Mesendoderm (in vitro differentiated cells): ENCODE measurements at places on chromosomes 1 and 21.

GRCh38 chr1:966135-966703 lies at the start of gene PLEKHN1:
Gene PLEKHN1 (plus strand): TSS chr1:966482. CDS start chr1:966532, 50 bp downstream.
- DNase-seq: peak; percentile 67

- no peak for DNase-seq
Observed at GRCh38 chr1:212612041-212612961, 3.7 kb downstream of the ATF3 start.

GRCh38 chr1:113657126-113657525 lies 102.2 kb downstream of the PHTF1 start:
- no peak for DNase-seq

DNA sequence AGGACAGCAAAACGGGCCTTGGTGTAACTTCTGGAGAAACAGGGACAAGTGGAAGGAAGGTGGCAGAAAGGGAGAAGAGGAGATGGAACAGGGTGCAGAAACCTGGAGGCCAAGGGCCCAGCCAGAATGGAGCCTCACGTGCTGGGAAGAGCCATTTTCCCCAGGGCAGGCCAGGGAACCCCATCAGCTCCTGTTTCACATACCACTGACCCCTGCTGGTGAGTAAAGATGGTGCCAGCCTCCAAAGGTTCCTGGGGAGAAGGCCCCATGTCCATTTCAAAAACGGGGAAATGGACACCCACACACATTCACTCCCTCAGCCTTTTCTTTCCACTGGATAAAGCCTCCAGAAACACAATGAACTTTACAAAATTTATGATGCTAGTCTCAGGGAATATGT lies 57.6 kb upstream of the JUN start:
- DNase-seq: peak; percentile 46

GRCh38 chr1:119631433-119632102 lies 16.5 kb downstream of the ZNF697 start:
- DNase-seq: peak; percentile 62

- no peak for DNase-seq
Observed at GRCh38 chr1:99482286-99482685, 163.6 kb upstream of the PALMD start.

DNA sequence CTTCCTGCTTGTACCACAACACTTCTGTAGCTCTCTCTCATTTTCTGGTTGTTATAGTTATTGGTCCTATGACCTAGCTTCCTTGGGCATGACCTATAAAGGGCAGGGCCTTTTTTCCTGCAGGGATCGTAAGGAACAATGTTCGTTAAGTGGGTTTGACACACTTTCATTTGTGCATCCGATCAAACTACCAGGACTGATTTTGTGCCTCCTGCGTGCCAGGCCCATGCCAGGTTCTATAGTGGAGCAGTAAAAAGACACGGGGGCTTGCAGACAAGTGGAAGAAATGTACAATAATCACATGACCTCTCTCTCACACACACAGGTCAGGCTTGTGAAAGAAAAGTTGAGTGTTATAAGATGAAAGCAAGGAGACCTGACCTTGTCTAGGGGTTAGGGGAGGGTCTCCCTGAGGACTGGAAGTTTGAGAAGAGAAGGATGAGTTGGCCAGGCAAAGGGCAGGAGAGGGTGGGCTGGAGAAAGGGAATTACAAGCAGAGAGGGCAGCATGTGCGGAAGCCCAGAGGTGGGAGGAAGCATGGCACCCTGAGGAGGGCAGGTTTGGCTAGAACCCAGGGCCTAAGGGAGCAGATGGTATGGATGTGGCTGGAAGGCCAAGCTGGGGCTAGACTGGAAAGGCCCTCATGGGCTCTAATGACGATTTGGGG lies 145.4 kb downstream of the GRIK3 start:
- DNase-seq: no peak

DNA sequence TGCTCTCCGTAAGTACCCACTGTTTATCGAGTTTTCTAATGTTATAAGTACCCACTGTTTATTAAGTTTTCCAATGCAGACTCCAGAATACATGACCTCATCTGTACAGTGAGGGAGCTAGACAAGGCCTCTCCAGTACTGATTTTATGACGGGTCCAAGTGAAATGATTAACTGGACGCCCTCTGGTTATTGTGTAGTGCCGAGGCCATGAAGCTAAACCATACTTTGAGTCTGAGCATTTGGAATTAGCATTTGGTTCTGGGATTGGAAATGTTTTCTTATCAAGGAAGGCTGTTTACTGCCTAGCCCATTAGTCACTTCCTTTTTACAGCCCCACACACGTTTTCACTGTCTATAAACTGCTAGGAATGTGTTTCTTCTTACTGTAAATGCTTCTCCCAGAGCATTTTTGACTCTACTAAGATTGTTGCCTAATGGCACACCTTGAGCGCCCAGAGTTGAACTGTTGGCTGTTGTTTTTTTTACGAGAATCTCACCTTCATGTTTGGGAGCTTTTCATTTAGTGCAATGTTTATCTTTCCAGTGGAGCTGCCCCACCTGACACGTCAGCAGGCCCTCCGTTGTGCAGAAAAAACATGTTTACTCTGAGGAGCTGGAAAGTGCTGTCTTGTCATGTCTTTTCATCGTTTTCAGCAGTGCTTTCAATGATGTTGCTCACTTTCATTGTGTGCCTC lies 26.9 kb downstream of the SPATA46 start:
- DNase-seq: peak; percentile 23

- no peak for DNase-seq
Observed at GRCh38 chr1:49526672-49527071, 497.1 kb downstream of the AGBL4 start.

GRCh38 chr21:33901412-33902288 lies 14.0 kb downstream of the ATP5PO start:
- peak; percentile 91 for DNase-seq

GRCh38 chr1:42529724-42530181 lies 66.7 kb downstream of the CCDC30 start:
- no peak for DNase-seq

DNA sequence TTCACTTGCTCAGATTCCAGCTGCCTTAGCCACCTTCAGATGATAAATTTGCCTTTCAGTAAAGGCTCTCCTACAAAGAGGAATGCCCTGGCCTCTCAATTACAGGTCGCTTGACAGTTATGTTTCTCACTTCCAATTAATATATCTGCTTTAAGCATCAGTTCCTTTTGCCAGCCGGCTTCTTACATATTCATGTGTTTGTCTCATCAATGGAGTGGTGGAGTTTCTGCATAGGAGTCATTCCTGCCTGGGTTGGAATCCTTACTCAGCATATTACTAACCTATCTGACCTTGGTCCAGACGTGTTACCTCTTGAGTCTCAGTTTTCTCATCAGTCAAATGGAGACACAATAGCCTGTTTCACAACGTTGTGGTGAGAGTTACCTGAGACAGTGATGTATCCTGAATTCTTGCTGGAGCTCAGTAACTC lies 9.4 kb upstream of the SESN2 start:
- DNase-seq: no peak
